ENCODE measurements at places on chromosomes 1 and 21.
A peak's percentile ranks its signal among the peaks of the same experiment; 100 is the strongest.

DNA sequence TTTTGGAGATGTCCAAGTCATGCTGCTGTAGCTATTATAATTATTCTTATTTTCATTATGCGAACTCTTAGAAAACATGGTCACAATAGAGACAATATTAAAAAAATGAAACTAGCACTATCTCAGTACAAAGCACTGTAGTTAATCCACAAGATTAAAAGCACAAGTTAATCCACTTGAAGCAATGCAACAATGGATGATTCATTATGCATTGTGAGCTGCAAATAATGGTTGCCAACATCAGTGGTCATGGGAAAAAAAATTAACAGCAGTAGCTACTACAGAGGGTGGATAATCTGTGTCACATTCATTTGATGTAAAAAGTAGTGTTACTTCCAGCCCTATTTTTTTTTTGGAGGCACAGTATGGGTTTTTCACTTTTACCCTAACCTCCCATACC, 56.7 kb downstream of the DPT start:
- DNase-seq: no peak

DNA sequence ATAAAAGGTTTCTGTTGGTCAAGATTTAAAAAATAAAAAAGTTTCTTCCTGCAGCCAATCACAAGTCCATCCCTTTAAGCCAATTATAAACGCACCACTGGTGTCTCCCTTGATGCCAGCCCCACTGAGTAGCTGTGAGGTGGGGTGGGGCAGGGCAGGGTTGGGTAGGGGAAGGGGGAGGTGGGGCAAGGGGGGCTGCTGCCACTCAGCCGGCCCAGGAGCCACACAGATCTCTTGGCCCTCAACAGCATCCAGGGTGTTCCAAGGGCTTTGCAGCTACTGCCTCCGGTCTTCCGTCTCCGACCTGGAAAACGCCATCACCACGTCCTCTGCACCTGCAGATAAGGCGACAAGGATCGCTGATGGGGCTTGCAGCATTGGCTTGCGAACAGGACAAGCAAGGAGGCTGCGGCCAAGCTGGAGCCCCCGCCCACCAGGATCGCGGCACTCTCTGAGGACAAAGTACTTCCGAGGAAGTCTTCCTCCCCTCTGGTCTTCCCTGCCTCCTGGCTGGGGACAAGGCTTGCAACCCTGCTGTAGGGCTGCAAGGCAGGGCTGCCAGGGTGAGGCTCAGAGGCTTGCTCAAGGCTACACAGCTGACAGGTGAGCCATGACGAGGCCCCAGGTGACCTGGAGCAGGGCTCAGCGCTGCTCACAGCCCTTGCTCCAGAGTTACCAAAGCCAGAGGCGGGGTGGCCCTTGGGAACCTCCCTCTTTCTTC, 26.8 kb upstream of the CLSTN1 start:
- DNase-seq: peak; percentile 48

DNA sequence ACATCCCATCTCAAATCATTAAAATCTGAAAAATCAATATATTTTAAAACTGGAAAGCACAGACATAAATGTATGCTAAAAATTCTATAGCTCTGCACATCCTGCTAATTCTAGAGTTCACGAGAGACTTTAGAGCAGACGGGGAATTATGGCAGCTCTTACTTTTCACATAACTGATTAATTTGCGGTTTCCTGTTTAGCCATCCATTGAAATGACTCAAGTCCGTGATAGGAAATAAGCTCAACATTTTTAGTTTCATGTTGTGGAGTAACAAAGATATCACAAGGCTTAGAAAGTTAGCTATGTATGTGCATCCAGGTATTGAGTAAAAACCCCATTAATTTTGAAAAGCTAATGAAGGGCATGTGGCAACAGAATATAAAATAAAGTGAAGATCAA, 123.2 kb downstream of the SMYD2 start:
- DNase-seq: no peak

GRCh38 chr1:23242414-23242813, 25.1 kb upstream of the HTR1D start:
- DNase-seq: no peak

GRCh38 chr1:201191653-201192260, 1.1 kb downstream of the IGFN1 start:
- no peak for DNase-seq

Data from WERI-Rb-1 (cell line).